ENCODE measurements at places on chromosomes 4 and X. TPM values are rescaled to one million over a fixed set of nuclear protein-coding genes. Genes with fewer than 3 reads are reported as not detected.

The PCSK1N gene
- 0.26 TPM for total RNA-seq

The AMMECR1 gene
- 34.1 TPM for total RNA-seq

The FOXP3 gene
- total RNA-seq = not detected

The GLUD2 gene
- 0.53 TPM for total RNA-seq

The MSX1 gene
- under 0.01 TPM for total RNA-seq

The P2RY8 gene
- not detected for total RNA-seq

The MSANTD1 gene
- 0.26 TPM for total RNA-seq

The TRIM61 gene
- 1.1 TPM for total RNA-seq

The RPS3A gene
- 3,491 TPM for total RNA-seq

The NUP62CL gene
- total RNA-seq = 3.9 TPM

The MGAT4D gene
- not detected for total RNA-seq

The TGIF2LX gene
- total RNA-seq = not detected

The C4orf51 gene
- total RNA-seq = not detected

The PAGE2B gene
- not detected for total RNA-seq

The MAP7D2 gene
- 0.38 TPM for total RNA-seq

The PDGFRA gene
- 2.1 TPM for total RNA-seq

The H2BW2 gene
- not detected for total RNA-seq

The AGTR2 gene
- not detected for total RNA-seq

The RTL9 gene
- not detected for total RNA-seq

The OCIAD2 gene
- total RNA-seq = 162 TPM

The IL2 gene
- total RNA-seq = not detected

The FAM9C gene
- total RNA-seq = not detected

The TENM3 gene
- 1.3 TPM for total RNA-seq

The GPM6B gene
- total RNA-seq = 1.2 TPM

The SLC7A11 gene
- total RNA-seq = 126 TPM

The EFNB1 gene
- 117 TPM for total RNA-seq

The FMR1 gene
- 22.9 TPM for total RNA-seq

The MSN gene
- 86.1 TPM for total RNA-seq

The VCX3A gene
- total RNA-seq = not detected

The TRIM2 gene
- 23.4 TPM for total RNA-seq

The FAT4 gene
- total RNA-seq = 2.1 TPM

The MRFAP1L1 gene
- 57.9 TPM for total RNA-seq

The FDCSP gene
- not detected for total RNA-seq

The EDNRA gene
- 3.7 TPM for total RNA-seq

The MAGEA1 gene
- not detected for total RNA-seq

The HTT-AS gene
- total RNA-seq = not detected

The FRG2 gene
- not detected for total RNA-seq

The MID1 gene
- total RNA-seq = 3.2 TPM

The VCX gene
- total RNA-seq = not detected

The PASD1 gene
- not detected for total RNA-seq

The ATP2B3 gene
- total RNA-seq = not detected

The DAPP1 gene
- 31.3 TPM for total RNA-seq

The ADAMTS3 gene
- total RNA-seq = 0.13 TPM

The CXCL11 gene
- not detected for total RNA-seq

The GSPT2 gene
- total RNA-seq = 1.3 TPM

The GRIA2 gene
- total RNA-seq = not detected

The CSAG2 gene
- total RNA-seq = not detected

The GDPD2 gene
- not detected for total RNA-seq

The MAGEA8 gene
- not detected for total RNA-seq

The CENPVL1 gene
- not detected for total RNA-seq

The TLR3 gene
- total RNA-seq = 0.38 TPM

The NSUN7 gene
- 0.79 TPM for total RNA-seq

The MAGEA10 gene
- total RNA-seq = not detected

Data from bronchial epithelial cell (primary cell).